ENCODE measurements at places on chromosomes 3 and 15.
A peak's percentile ranks its signal among the peaks of the same experiment; 100 is the strongest.

- DNase-seq, result no peak
Observed at GRCh38 chr3:38805765-38806386, 10.1 kb downstream of the SCN10A start.

GRCh38 chr15:39124553-39125171 lies 456.2 kb upstream of the THBS1 start:
- DNase-seq, result no peak

DNA sequence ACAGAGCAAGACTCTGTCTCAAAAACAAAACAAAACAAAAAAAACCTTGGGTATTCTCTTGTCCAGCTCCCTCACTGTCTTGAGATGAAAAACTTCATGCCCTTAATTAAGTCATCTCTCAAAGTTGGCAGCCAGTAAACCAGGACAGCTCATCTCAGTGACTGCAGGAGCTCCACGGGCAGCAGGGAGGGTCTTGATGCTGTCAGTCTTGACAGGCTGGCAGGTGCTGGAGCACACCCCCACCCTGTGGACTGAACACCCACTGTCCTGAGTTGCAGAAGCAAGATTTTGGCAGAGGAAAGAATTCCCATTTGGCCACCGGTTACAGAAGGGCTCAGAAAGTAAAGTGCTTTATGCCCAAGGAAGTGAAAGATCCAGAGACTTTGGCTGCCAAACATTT lies 8.0 kb downstream of the DNAJA4 start:
- DNase-seq, result no peak

GRCh38 chr3:58029842-58030584 lies 21.8 kb downstream of the FLNB start:
- no peak for DNase-seq

GRCh38 chr3:126210606-126211005 lies 30.2 kb upstream of the ALDH1L1 start:
- no peak for DNase-seq

GRCh38 chr15:58527573-58528187 lies 95.9 kb downstream of the LIPC start:
- no peak for DNase-seq

DNA sequence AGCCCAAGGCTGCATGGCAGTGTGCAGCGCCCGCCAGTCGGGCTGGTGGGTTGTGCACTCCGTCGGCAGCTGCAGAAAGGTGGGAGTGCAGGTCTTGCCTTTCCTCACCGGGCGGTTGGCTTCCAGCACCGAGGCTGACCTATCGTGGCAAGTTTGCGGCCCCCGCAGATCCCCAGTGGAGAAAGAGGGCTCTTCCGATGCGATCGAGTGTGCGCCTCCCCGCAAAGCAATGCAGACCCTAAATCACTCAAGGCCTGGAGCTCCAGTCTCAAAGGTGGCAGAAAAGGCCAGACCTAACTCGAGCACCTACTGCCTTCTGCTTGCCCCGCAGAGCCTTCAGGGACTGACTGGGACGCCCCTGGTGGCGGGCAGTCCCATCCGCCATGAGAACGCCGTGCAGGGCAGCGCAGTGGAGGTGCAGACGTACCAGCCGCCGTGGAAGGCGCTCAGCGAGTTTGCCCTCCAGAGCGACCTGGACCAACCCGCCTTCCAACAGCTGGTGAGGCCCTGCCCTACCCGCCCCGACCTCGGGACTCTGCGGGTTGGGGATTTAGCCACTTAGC lies 4.3 kb downstream of the ISL2 start:
- no peak for DNase-seq

GRCh38 chr3:131731709-131732108 lies 228.9 kb upstream of the MRPL3 start:
- no peak for DNase-seq

GRCh38 chr15:74901612-74902063 lies 5.0 kb downstream of the FAM219B start:
- peak; percentile 27 for DNase-seq

- DNase-seq, result no peak
Observed at GRCh38 chr15:89340573-89340972, 5.9 kb upstream of the POLG start.

GRCh38 chr3:54621184-54621583 lies 306.7 kb downstream of the LRTM1 start:
- DNase-seq, result no peak
